ENCODE measurements at places on chromosomes 3 and 15.

DNA sequence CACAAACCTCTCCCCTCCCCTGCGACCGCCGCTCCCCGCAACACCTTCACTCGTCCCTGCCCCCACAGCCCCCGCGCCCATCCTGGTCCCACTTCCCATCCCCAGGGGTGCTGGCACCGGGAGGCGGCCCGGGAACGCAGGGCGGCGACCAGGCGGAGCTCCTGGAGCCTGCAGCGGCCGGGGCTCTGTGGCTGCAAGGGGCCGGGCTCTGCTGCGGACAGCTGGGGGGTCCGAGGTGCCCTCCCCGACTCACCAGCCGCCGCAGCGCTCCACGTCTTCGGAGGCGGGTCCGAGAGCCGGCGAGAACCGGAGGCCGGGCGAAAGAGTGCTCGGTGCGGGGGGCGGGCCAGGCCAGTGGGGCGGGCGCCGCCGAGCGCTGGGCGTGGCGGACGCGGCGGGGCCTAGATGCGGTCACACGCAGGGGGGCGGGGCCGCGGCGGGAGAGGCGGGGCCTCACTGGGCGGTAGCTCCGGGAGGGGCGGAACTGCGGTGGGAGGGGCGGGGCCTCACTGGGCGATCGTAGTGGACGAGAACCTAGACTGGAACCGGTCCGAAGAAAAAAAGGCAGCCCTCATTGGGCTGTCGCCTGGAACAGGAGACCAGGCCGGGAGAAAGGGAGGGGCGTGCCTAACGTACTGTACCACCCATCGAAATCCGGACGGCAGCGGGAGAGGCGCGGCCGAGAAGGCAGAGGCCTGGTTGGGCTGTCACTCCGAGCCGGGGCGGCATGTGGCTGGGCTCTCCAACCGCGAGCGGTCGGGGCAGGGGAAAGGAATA is at the start of gene ANO10:
ANO10 (minus strand) TSS at position 356 of the 777 bp plus-strand sequence. CDS start 16,159 bp downstream, outside the sequence.
- peak; percentile 99 for DNase-seq

DNA sequence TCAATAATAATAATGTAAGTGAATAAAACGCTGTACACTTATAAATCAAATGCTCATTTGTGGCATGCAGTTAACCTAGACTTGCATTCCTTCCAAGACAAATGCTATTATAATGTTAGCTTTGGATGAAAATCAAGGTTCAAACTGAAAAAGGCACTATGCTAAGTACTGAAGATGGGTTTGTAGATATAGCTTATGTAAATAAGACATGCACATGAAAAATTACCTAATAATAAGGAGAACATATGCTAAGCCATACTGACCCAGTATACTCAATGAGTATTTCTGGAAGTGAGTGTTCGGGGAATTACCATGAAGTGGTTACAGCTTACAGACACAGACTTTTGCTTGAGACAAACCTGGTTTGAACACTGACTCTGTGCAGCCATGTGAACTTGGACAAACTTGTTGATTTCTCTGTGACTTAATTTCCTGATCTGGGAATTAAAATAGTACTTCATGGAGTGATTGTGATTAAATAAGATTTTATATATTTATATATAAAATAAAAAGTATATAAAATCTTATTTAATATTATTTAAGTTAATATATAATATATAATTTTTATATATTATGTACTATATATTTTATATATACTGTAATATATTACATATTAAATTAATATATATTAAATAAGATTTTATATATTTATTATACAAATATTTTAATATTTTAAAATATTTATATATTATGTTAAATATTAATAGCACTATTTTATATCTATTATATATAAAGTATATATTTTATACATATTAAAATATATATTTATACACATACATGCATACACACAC is 159.2 kb downstream of the ZPLD1 start:
- no peak for DNase-seq

DNA sequence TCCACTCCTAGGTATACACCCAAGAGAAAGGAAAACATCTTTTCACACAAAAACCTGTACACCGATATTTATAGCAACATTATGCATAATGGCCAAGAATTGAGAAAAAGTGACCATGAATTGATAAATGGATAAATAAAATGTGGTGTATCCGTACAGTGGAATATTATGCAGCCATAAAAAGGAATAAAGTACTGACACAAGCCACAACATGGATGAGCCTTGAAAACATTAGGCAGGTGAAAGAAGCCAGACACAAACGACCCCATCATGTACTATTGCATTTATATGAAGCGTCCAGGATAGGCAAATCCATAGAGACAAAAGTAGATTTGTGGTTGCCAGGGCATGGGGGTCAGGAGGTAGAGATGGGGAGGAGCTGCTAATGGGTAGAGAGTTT is 64.2 kb upstream of the SLC6A6 start:
- no peak for DNase-seq

DNA sequence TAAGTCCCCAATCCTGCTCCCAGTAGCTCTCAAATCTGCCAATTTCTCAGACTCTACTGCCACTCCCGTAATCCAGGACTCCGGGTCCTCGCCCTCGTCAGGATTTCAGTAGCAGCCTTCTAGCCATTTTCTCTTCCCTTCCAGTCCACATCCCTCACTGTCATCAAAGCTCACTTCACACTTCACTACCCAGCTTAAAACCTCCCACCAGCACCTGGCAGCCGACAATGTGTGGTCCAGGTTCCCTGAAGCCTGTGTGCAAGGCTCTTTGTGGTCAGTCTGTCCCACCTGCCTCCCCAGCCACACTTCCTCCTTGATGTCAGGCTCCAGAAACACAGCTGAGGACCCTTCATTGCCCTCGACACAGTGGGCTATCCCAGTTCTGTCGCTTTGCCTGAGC is 304.5 kb upstream of the ROPN1 start:
- DNase-seq, result no peak

DNA sequence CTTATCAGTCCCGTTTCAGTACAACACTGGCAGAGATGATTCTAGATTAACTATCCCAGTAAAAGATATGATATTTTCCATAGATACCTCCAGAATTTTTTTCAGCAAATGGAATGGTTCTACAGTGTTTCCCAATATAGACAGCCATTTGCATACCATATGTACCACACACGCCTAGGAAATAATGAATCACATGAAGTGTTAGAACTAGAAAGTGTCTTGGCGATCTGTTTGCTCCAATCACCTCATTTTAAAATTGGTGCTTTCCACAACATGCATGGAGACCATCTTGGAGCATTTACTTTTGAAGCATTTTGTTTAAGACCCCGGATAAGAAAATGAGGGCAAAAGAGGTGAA is 2.0 kb downstream of the C2CD4A start:
- no peak for DNase-seq

DNA sequence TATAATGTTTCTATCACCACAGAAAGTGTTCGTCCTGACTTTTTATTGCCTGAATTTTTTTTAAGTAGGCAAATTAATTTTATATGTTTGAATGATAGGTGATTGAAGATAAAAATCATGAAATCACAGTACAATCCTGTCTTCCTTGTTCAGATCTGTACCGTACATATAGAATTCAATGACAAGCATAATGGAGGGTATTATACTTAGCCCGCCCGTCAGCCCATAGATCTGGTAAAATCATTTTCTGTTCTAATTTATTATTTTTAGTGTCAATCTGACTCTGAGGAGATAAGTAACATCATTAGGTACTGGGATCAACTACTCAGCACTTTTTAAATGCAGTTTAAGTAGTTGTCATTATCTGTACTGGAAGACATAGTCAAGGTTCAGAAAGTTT is 269.9 kb downstream of the NR2F2 start:
- DNase-seq, result no peak

DNA sequence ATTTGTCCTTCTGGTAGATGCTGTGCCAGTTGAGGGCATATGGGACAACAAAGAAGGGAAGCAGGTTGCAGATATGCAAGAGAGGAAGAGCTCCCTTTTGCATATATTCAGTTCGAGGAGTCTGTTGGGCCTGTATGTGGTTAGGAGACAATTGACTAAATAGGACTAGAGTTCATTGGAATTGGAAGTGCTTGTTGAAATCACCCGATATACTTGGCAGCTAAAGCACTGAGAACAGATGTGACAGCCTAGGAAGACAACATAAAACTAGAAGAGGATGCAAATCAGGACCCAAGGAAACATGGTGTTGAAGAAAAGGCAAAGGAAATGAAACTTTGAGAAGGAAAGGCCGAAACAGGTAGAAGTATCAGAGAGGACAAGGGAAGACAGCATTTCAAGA is 215.2 kb upstream of the P2RY1 start:
- no peak for DNase-seq

GRCh38 chr3:147046916-147047315 is 359.4 kb downstream of the ZIC4 start:
- DNase-seq, result no peak

DNA sequence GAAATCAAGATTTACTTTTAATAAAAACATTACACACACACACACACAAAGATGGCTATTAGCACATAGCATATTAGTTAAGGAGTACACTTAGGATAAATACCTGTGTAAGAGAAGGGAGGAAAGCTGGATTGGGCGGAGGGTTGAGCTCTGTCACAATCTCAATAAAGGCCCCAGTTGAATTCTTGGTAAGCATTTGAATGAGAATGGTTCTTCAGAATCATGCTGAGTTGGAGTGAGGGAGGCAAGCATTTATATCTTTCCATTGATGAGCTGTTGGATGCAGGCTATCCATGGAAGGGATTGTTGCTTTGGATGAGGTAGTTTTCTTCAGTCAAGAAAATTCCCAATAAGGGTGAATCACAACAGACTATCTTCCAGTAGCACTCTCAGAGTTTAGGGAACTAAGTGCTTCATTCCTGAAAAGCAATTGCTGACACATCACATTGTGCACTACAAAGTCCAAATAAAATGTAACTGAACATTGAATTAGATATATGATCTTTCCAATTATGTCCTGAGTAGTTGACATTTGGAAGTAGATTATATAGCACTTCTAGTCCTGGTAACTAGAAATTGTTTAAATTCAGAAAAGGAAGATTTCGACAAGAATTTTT is 95.7 kb downstream of the SUCNR1 start:
- no peak for DNase-seq

DNA sequence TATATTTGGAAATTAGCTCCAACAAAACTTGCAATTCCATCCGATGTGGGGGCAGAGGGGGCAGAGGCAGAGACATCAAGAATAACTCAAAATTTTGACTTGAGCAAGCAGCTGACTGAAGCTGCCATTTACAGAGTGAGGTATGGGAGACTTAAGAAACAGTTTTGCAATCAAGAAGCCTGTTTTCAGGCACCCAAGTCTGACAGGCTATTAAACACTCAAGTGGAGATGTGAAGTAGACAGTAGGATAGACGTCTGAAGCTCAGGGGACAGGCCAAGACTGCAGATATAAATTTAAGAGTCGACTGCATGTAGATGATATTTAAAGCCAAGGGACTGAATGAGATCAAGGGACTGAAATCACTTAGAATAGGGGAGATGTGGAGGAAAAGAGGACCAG is 9.9 kb upstream of the SH3BP5 start:
- DNase-seq, result no peak

- no peak for DNase-seq
Observed at GRCh38 chr3:124174910-124175874, 183.3 kb upstream of the ROPN1 start.

DNA sequence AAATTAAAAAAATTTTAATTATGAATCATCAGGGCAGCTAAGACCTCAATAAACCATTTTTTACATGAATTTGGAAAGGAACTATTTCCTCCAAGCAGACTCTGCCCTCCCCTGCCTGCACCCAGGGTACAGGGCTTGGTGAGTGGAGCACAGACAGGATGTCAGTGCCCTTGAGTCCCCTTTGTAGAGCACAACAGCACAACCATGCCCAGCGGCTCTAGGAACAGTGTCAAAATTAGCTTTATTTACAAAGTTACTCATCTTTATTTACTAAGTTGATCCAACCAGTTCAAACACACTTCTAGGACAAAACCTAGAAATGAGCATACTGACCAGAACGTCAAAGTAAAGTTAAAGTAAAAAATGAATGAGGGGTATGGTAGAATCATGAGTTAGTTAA is 90.6 kb upstream of the TSC22D2 start:
- DNase-seq, result no peak

GRCh38 chr3:59698091-59698490 is 648.3 kb upstream of the CFAP20DC start:
- no peak for DNase-seq

- no peak for DNase-seq
Observed at GRCh38 chr3:46218196-46218709, 10.1 kb upstream of the CCR1 start.

DNA sequence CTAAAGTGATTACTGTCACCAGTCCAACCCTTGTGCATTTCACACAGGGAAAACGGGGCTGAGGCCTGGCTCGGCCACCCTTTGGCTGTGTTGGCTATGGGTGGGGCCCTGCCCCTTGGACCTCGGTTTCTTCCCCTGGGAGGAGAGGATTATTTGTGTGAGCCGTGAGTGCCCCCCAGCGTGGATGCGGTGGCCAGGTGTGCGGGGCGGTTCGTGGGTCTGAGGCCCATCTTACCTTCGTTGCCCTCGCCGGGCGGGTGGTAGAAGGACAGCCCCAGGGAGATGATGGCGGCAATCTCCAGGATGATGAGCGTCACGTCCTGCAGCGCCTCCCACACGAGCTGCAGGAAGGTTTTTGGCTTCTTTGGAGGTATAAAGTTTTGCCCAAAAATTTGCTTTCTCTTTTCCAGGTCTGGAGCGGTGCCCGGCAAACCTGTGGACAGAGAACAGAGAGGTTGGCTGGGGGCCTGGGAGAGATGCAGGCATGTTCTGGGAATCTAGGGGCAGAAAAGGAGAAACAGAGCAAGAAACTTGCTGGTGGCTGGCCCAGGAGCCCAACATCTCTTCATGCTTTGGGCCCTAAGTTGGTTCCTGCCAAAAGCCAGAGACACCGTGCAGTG is 89.6 kb upstream of the SEC13 start:
- no peak for DNase-seq

DNA sequence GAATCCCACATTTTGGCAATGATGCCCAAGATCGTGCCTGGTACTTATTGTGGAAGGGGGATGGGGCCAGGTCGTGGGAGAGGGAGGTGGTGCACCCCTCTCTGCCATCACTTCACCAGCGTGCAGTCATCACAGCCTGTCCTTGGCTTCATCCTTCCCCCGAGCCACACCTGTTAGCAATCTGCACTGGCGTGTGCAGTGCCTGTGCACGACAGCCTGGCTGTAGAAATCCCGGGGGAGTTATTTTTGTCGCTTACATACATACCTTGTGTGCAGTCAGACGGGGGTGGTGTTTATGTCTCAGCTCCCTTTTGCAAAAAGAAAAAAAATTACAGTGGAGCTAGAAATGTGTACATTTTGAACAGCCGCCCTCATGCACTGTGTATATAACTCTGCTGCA is 216.0 kb downstream of the TLE3 start:
- DNase-seq, result no peak

- DNase-seq, result no peak
Observed at GRCh38 chr15:26298659-26299170, 435.6 kb upstream of the ATP10A start.

- no peak for DNase-seq
Observed at GRCh38 chr3:176872771-176873209, 324.5 kb downstream of the TBL1XR1 start.

- DNase-seq, result no peak
Observed at GRCh38 chr15:92796161-92796611, 103.9 kb upstream of the CHD2 start.

DNA sequence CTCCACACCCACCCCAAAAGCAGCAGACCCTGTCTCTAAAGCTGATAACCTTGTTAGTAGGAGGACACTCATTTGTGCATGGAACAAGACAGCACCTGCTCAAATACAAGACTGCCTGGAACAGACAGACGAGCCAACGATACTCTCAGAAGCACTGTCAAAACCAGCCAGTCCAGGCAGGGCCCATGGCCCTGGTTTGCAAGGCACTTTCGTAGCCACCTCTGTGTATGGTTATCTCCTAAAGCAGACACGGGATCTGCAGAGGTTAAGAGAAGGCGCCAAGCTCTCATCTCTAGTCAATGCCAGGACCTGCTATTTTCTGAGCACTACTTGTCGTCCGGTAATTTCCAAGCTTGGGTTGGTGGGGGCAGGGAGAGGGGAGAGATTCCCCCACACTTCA is 10.5 kb downstream of the NTRK3 start:
- no peak for DNase-seq
